ENCODE measurements at places on chromosomes 6 and 20.

GRCh38 chr6:71745525-71745924 lies 140.8 kb upstream of the RIMS1 start:
- DNase-seq, result no peak

GRCh38 chr6:147131532-147132128 lies 72.6 kb upstream of the STXBP5 start:
- DNase-seq, result no peak

- DNase-seq, result no peak
Measured at GRCh38 chr20:60062431-60063047, 104.3 kb downstream of the CDH26 start.

DNA sequence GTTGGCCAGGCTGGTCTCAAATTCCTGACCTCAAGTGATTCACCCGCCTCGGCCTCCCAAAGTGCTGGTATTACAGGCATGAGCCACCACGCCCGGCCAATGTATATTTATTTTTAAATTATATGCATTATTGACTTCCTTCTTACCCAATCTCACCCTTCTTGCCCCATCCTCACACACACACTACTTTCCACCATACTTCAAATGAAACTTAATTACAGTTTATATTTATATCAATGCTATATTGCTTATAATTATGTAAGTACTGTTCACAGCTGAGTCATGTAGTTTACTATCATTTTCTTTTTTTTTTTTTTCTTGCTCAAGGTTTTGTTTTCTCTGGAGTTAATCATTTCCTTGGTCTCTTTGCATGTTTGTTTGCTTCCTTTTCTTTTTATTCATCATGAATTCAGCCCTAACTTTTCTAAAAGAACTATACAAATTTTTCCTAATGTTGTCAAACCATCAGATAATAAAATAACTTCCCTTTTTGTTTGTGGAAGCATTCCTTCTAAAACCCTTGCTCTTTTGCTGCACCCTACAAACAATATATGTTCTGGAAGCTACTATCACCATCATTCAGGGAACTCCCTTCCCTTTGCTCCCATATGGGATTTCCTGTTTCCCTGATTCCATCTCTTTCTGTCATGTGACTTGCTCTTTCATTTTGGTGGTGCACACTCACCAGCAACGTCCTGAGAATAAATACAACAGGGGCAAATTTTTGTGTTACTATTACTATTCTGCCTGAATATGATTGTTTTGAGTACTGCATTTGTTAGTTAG lies 201.7 kb upstream of the SASH1 start:
- no peak for DNase-seq

DNA sequence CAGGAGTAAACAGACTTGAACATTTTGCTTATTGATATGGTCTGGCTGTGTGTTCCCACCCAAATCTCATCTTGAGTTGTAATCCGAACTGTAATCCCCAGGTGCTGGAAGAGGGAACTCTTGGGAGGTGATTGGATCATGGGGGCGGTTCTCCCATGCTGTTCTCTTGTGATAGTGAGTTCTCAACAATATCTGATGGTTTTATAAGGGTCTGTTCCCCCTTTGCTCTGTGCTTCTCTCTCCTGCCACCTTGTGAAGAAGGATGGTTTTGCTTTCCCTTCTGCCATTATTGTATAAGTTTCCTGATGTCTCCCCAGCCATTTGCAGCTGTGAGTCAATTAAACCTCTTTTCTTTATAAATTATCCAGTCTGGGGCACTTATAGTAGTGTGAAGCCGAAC lies 40.0 kb downstream of the MYLIP start:
- peak; percentile 22 for DNase-seq

GRCh38 chr20:8449123-8449522 lies 317.1 kb downstream of the PLCB1 start:
- DNase-seq, result no peak

DNA sequence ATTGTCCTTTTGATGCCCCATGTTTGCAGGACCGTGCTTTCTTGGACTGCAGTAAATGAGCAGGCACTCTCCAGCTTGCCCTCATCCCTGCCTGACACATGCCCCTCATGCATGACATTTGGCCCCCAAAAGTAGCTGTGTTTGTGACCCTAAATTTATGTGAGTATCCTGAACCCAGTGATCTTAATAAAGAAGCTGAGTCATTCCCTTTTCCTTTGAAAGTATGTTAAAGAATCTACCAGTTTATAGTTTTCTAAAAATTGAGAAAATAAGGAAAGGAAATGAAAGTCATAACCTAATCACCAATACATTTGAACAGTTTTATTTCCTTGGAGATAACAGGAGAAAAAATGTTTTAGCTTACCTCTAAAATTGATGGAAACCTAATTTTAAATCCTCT lies 3.4 kb upstream of the SLC22A23 start:
- no peak for DNase-seq
